ENCODE measurements at places on chromosomes 2 and 18.
A peak's percentile ranks its signal among the peaks of the same experiment; 100 is the strongest.

DNA sequence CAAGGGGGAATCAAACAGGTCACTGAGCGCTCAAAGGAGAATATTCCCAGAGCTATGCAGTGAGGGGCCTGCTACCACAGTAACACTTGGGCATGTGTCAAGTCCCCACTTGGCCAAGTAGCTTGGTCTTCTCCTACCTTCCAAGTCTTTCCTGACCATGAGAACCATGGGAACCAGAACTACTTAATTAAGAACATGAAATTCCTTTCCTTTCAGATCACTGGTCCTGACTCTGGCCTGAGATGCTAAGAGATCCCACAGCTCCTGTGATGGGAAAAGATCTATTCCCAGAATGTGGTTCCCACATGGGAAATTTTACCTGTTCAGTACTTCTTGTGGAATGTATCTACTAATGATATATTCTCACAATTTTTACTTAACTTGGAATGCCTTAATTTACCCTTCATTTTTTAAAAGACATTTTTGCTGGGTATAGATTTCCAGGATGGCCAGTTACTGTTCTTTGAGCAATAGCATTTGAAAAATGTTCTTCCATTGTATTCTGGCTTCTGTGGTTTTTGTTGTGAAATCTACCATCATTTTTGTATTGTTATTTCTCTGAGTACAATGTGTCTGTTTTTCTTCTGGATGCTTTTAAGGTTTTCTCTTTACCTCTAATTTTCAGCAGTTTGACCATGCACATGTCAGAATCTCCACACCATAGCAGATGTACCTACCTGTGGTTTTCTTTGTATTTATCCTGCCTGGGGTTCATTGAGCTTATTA, 37.9 kb downstream of the KCNIP3 start:
- no peak for DNase-seq

- DNase-seq, result no peak
Measured at GRCh38 chr2:152782171-152782570, 63.8 kb downstream of the ARL6IP6 start.

DNA sequence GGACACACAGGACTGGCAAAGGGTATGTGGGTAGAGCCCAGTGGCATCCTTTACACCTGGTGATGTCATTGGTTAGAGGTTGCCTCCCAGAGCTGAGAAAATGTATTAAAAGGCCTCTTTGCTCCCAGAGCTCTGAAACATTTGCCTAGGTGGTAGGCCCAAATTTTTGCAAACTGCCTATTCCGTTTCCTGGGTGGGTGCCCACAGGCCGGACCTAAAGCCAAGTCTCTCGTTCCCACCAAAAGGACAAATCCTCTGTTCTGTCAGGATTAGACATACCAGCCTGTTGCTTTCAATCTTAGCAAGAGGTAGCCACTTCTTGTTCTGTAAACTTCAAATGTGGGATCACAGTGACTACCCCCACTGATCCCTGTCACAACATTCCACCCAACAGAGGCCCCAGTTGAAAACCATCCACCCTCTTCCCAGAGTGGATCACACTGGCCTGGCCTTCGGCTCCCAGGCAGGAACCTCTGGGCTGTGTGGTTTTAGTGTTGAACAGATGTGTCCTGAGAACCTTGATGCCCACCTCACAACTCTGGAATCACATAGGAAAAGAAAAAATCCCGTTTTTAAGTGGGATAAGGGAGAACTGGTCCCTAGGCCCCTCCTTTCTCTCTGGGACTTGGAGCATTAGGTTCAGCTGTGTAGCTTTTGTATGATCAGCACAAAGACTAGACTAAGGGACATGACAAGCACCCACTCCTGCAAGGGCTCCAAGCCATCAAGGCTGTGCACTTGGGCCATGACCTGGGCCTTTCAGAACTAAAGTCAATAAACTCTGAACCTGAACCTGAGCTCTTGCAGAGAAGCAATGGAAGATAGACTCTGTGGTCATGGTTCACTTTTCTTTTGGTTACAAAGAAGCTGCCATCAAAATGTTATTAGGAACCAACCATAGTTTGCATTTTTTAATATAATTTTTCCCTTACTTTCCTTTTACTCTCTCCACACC, 211.3 kb downstream of the CYP26B1 start:
- no peak for DNase-seq

- DNase-seq, result no peak
Measured at GRCh38 chr2:73187549-73187948, 14.8 kb upstream of the NOTO start.

DNA sequence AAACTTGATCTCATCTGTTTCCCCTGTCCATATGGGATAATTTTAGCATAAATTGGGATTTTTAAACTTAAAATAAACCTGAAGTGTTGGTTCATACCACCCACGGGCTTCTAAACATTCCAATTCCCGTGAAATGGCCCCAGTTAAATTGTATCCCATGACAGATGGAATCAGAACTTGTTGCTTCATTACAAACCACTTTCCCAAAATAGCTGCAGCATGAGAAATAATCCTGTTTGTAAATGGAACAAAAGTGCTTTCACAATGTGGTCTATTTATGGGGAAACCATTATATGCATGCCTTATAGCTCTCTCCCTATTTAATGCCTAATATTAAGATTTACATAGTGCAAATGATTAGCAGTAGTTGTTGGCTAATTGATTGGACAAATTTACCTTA, 15.9 kb downstream of the SCG2 start:
- peak; percentile 66 for DNase-seq

DNA sequence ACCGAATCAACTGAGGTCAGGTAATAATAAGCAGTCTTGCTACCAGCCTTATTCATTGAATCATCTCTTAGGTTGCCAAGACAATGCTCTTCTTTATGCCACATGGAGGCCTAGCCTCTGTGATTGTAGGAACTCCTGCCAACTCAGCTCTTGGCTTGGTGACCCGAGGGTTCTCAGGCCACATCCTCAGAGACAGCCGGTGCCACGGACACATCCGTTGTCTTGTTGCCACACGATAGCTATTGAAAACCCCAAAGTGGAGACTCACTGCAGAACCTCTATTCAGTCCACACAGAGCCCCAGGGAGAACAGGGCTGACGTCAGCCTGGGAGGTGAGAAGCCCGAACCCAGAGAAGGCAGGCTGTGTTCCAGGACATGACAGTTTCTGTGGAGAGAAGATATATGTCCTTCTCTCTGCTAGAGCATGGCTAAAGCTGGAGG, 53.5 kb upstream of the TGFA start:
- DNase-seq, result no peak

DNA sequence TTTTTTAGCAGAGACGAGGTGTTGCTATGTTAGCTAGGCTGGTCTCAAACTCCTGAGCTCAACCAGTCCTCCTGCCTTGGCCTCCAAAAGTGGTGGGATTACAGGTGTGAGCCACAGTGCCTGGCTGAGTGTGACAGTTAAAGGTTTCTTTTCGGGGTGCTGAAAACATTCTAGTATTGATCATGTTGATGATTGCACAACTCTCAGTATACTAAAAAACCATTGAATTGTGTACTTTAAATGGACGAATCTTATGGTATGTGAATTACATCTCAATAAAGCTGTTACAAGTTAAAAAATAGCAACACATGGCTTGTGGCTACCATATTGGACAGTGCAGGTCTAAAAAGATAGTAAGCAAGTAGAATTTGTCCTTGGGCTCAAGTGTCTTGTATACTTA, 22.3 kb downstream of the PAPOLG start:
- DNase-seq, result no peak

GRCh38 chr18:1805521-1805920, 765.8 kb downstream of the METTL4 start:
- DNase-seq, result no peak

- peak; percentile 64 for DNase-seq
Measured at GRCh38 chr18:22563164-22563583, 145.5 kb upstream of the CTAGE1 start.

All from fibroblast of skin of left biceps (primary cell).